ENCODE measurements at places on chromosomes 16 and 17. TPM values are rescaled to one million over a fixed set of nuclear protein-coding genes. Genes with fewer than 3 reads are reported as not detected.

DNA sequence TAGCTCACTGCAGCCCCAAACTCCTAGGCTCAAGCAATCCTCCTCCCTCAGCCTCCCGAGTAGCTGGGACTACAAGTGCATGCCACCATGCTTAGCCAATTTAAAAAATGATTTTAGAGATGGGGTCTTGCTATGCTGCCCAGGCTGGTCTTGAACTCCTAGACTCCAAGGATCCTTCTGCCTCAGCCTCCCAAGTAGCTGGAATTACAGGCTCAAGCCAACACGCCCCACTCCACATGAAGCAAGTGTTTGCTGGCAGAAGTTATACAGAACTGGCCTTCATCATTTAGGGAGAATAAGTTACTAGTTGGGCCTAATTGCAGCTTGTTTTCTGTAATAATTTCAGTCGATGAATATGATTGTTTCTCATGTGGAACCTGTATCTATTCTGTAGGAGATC, 68.0 kb downstream of the SHISA6 start:
- DNase-seq = no peak

GRCh38 chr16:26889740-26890139, 177.0 kb upstream of the C16orf82 start:
- no peak for DNase-seq

Gene ARHGAP23
- 23.7 TPM for total RNA-seq

DNA sequence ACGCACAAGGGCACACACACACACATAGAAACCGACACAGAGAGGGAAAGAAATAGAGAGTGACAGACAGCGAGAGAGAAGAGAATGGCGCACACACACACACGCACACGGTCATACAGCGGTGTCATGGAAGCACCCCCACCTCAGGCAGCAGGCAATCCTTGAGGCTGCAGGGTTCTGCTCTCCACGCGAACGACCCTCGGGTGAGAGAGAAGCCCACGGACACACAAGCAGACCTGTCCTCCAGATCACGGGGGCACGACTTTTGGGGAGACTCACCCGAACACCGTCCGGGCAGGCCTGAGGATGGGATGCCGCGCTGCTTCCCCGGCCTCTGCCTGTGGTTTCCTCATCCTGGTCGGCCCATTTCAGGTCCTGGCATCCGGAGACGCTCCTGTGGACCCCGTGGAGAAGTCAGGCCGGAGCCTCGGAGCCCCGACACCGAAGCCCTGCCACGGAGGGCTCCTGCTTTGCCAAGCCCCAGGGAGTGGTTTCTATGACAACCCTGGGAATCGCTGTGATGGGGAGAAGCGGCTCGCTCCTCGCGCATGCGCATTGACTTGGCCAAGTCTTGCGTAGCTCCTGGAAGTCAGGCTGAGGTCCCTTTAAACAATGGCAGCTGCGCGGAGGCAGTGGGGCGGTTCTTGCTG, 118.2 kb upstream of the KCNJ18 start:
- DNase-seq = peak; percentile 80

Gene CA7
- not detected for total RNA-seq

GRCh38 chr17:15264542-15264941, 584 bp downstream of the PMP22 start:
- DNase-seq = peak; percentile 47

GRCh38 chr16:57036945-57037344, 47.6 kb downstream of the NLRC5 start:
- DNase-seq = no peak

GRCh38 chr17:77571155-77571981, 387.1 kb upstream of the TNRC6C start:
- DNase-seq = no peak

Gene KRT23
- total RNA-seq = not detected

GRCh38 chr17:46765453-46765852, 53.0 kb downstream of the WNT3 start:
- DNase-seq = no peak

Gene CMTM1
- total RNA-seq = 0.76 TPM

- no peak for DNase-seq
These were observed 306.1 kb upstream of the KIF2B start for GRCh38 chr17:53516636-53517035.

DNA sequence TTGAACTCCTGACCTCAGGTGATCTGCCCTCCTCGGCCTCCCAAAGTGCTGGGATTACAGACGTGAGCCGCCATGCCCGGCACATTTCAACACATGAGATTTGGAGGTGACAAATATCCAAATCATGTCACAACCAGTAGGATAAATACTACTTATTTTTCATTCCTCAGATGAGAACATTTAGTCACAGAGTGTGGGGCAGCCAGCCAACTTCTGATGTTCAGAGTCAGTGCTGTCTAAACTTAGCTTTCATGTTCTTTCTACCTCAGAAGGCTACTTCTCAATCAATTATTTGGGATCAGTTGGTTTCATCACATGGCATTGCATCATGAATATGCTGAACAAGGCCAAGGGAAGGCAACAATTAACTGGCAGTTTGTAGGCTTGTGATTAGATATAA, 134.5 kb downstream of the CDH13 start:
- DNase-seq = peak; percentile 92
